ENCODE measurements at places on chromosomes 11 and 22.

DNA sequence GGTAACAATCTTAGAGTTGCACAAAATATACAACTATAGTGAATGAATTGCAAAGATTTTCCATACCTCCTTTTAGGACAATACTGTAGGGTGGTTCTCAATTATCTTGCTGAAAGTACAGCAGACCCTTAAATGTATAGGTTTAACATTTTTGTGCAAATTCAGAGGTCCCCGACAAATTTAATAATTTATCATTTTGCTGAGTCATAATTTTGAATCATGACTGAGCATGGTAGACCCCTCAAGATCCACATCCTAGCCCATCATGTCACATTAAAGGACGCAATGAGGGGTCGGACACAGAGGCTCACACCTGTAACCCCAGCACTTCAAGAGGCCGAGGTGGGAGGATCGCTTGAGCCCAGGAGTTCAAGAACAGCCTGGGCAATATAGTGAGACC is 43.5 kb downstream of the OSBP start:
- no peak for DNase-seq

DNA sequence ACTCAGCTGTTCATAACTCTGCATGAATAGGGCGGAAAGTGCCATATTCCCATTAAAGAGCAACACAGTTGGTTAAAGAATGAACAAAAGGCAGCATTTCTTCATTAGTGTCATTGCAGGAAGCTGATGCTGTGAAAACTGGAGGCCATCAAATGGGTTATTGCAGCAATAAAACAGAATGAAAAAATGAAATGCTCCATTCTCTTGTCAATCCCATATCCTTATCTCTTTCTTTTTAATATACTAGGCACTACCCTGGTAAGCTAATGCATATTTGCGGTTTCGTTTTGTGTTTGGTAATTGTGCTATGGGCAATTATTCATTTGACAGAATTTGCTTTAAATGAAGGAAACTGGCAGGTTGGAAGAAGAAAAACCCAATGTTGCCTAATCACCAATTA is 25.3 kb downstream of the C11orf71 start:
- DNase-seq: no peak

DNA sequence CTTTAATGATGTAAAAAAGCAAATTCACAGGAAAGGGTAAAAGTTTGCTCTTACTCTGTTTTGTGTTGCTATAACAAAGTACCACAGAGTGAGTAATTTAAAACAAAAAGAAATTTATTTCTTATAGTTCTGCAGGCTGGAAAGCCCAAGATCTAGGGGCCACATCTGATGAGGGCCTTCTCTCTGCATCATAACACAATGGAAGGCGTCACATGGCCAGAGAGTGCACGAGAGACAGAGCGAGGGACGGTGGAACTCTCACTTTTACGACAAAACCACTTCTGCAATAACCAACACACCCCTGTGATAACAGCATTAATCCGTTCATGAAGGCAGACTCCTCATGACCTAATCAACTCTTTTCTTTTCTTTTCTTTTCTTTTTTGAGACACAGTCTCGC is 31.1 kb downstream of the CD6 start:
- no peak for DNase-seq

- DNase-seq: peak; percentile 62
Measured at GRCh38 chr11:65524741-65525545, at the start of gene SCYL1. TSS of gene SCYL1 (plus strand) at chr11:65525083. CDS start at chr11:65525154, 71 bp downstream.

GRCh38 chr11:110855191-110855590 is 143.0 kb upstream of the ARHGAP20 start:
- DNase-seq: no peak

- no peak for DNase-seq
Measured at GRCh38 chr11:45848654-45849081, 1.4 kb downstream of the CRY2 start.

DNA sequence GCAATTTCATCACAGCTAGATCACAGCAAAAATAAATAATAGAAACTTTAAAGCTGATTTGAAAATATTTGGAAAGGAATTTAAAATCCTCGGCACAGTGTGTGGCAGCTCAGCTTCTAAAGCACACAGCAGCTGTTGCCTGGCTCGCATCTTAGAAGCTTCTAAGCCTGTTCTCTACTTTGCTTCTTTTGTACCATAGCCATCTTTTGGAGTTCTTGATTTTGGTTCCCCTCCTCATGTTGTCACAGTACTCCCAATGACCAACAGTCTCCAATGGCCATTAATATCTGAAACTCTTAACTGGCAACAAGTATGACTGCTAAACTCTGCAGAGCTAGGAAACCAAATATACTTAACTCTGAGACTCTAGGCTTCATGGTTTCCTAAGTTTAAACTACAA is 28.8 kb downstream of the CHKA start:
- no peak for DNase-seq

DNA sequence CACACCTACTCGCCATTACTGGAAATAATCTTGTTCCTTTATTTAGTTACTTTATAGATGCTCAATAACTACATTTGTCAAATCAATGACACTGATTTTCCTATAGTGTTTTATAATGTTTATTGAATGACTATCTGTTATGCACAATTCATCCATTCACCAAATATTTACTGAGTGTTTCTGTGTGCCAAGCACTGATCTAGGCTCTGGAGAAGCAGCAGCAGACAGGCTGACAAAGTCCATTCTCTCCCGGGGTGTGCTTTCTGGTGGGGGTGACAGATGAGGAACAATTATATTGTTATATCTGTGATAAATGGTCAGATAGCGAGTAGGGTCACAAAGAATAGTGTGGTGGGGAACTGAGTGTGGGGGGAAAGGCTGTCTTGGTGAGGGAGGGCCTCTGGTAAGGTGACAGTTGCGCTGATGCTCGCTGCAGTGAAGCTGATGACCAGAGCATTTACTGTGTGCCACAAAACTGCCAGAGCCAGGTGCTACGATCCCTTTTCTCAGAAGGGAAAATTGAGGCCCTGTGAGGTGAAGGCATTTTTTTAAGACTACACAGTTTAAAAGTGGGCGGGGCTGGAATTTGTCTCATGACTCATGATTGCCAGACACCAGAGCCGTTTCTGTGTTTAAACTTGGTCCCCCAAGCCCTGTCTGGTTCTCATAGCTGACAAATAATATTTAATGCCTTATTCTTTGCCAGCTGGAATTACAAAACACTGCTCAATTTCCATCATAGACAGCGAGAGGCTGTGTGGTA is 10.2 kb downstream of the PACS1 start:
- DNase-seq: peak; percentile 11

- no peak for DNase-seq
Measured at GRCh38 chr11:44031549-44031948, 16.2 kb upstream of the ACCSL start.

GRCh38 chr11:20342347-20343141 is 21.0 kb upstream of the HTATIP2 start:
- DNase-seq: no peak

DNA sequence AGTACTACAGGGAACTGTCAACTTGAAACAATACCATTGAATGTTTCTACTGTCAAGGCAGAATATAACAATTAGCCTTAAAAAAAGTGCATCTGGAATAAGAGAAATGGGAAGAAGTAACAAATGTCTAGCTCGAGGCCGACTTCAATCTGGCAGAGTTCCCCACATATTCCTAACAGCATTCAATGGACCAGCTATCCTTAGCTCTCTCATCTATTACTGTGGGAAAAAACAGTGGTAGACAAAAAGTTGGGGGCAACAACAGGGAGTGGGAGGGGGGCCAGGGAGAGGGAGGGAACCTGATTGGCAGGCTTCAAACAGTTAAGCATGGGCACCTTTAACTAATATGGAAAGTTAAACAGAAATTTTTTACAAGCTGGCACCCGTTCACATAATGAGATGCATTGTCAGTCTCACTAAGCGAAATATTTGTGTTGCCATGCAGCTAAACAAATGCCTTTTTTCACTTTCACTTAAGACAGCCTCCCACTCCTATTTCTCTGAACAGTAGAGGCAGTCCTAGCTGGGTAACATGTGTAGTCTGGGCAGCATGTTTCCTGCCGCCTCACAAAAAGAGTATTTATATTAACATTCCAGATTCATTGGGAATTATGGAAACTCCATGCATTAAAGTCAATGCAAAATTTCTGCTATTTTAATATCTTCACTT is 62.2 kb upstream of the SOX6 start:
- no peak for DNase-seq

- no peak for DNase-seq
Measured at GRCh38 chr11:3014057-3014938, 22.2 kb upstream of the NAP1L4 start.

DNA sequence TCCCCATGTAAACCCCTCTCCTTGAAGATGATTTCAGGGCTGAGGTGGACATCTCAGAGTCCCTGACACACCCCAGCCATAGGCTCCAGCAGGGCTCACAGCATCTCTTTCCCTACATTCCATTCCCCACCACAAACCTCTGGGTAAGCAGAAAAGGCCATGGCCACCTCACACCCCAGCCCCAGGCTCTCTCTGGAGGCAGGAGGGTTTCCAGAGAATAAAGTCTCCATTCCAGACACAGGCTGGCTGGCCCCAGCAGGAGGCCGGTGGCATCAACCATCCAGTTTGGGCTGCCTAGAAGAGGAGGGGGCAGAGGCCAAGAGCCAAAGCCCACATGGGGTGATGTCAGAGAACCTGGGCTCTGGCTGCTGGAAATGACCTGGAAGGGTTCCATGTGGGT is 61.4 kb downstream of the TP53I11 start:
- DNase-seq: no peak

GRCh38 chr11:69240332-69241074 is 53.5 kb upstream of the MYEOV start:
- DNase-seq: peak; percentile 16

- no peak for DNase-seq
Measured at GRCh38 chr11:72793076-72793424, 797 bp downstream of the STARD10 start.

- DNase-seq: peak; percentile 68
Measured at GRCh38 chr11:130071211-130071712, 1.6 kb downstream of the APLP2 start.

GRCh38 chr22:28589102-28589750 is 90.4 kb downstream of the TTC28 start:
- DNase-seq: peak; percentile 75

- DNase-seq: peak; percentile 87
Measured at GRCh38 chr11:20397281-20397680, 9.8 kb downstream of the PRMT3 start.

GRCh38 chr11:120173807-120174206 is 35.9 kb upstream of the TRIM29 start:
- no peak for DNase-seq

- DNase-seq: no peak
Measured at GRCh38 chr22:25002241-25002985, 49.9 kb downstream of the KIAA1671 start.

DNA sequence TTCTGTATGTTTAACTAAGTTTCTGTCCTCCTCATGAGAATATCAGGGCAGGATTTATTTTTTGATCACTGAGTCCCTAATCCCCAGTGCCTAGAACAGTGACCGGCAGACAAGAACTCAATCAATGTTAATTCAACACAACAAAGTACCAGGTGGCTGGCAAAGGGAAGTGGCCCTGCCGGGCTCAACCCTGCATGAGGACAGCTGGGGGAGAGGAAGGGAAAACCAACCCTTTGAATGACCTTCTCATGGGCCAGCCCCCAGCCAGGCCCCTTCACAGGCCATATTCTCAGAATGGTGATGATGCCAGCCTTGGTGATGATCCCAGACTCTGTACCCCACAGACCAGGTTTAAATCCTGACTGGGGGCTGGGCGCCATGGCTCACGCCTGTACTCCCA is 1.4 kb upstream of the MFNG start:
- no peak for DNase-seq

DNA sequence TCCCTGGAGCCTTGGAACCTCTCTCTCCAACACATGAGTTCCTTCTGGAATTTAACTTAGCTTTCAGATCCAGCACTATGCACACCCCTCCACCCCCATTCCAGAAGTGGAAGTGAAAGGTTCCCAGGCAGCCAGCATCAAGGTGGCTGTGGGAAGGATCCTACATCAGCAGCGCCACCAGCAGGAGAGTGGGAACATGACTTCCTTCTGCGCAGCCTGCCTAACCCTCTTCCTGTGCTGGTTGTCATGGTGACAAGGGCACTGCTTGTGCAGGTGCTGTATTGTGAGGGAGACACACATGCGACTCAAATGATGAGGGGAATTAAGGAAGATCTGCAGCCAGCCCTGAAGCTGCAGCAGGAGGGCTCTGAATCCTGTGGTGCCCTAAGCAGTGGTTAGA is 904.5 kb upstream of the API5 start:
- DNase-seq: no peak

DNA sequence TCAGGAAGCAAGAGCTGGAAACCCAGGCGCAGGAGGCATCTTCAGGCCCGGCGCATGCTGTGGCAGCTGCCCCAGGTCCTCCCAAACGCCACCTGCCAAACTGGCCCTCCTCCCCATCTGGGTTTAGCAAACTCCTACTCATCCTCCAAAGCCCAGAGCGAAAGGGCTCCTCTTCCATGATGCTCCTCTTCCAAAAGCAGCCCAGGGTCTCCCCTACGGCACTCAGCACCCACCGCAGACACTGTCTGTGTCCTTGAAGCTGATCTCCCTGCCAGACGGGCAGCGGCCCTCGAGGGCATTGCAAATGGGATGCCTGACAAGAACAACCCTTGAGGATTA is 25.9 kb downstream of the CDKN1C start:
- no peak for DNase-seq

GRCh38 chr22:37303821-37304274 is 21.5 kb downstream of the CYTH4 start:
- DNase-seq: peak; percentile 45

- DNase-seq: peak; percentile 2
Measured at GRCh38 chr11:114027926-114028325, 31.6 kb upstream of the ZBTB16 start.

DNA sequence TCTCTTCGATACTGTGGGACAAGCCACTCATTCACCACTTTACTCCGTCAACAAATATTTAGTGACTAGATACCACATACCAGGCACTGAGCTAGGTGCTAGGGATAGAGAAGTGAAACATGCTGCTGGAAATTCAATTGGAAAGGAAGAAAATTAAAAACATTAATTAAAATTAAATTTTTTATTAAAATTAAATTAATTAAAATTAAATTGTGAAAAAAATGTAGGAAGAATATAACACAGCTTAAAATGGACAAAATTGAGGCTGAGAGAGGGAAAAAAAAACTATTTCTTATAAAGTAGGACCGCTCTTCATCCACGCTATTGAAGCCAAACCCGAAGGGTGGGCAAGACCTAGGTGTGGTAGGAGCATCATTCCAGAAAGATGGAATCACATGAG is 23.6 kb upstream of the LRRC55 start:
- DNase-seq: no peak

DNA sequence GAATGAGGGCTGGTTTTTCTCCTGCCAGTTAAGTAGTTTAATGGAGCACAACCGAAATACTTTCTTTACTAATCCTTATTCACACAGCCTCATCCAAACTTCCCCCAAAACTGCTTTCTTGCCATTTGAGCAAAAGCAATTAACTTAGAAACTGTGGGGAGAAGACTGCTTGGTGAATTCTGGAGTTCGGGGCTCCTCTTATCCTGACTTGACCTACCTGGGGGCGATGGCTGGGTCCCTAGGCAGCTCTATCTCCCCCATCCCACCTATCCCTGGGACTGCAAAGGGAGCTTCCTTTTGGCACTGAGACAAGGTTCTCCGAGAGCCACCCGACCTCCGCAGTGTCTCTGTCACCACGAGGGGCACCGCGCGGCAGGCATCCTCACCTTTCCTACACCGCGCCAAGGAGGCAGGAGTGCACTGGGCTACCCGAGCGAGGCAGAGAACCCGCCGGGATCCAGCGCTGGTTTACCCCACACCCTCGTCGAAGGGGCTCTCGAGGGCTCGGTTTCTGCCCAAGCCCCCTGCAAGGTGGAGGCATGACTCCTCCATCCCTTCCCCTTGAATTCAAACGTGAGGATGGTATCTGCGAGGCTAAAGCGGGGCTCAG is 759 bp downstream of the DESI1 start:
- DNase-seq: peak; percentile 30

- no peak for DNase-seq
Measured at GRCh38 chr11:86241956-86242535, 2.5 kb upstream of the EED start.

All from Kasumi-1 (cell line).